Daoy (cell line): ENCODE measurements at places on chromosomes 13 and 19. TPM values are rescaled to one million over a fixed set of nuclear protein-coding genes. Genes with fewer than 3 reads are reported as not detected.

The SPTBN4 gene
- total RNA-seq = 0.15 and 1.5 TPM in 2 replicates

GRCh38 chr19:42554046-42554575, 25.8 kb upstream of the CEACAM1 start:
- no peak for DNase-seq

DNA sequence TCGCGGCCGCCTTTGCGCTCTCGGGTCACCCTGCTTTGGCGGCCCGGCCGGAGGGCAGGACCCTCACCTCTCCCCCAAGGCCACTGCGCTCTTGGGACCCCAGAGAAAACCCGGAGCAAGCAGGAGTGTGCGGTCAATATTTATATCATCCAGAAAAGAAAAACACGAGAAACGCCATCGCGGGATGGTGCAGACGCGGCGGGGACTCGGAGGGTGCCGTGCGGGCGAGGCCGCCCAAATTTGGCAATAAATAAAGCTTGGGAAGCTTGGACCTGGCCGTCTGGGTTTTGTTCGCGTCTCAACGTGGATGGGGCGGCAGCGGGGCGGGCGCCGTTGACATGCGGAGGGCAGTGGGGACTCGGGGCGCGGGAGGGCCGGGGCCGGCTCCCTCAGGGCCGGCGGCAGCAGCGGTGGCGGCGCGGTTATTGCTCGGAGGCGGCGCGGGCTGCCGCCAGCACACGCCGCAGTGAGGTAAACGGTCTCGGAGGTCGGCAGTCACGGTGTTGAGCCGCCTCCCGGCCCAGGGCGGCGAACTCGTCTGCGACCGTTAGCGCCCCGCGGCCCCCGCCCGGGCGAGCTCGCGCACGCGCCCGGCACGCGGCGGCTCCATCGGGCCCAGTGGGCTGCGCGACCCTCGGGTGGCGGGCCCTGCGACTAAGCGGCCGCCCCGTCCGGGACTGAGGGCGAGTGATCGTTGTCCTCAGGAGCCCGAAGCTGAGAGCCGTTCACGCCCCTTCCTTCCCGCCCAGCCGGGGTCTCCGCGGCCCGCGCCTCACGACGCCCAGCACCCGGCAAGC, 9.4 kb downstream of the CBARP start:
- DNase-seq = no peak

DNA sequence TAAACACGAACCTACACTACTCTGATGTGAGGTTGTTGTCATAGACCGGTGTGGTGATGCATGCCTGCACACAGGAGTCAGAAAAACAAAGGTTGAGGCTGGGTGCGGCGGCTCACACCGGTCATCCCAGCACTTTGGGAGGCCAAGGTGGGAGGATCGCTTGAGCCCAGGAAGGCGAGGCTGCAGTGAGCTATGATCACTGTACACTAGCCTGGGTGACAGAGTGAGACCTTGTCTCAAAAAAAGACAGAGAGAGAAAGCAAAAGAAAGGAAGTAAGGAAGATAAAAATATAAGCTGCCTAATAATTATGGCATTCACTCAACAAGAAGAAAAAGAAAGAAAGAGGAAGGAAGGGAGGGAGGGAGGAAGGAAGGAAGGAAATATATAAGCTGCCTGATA, 9.3 kb downstream of the GP6 start:
- DNase-seq = no peak

DNA sequence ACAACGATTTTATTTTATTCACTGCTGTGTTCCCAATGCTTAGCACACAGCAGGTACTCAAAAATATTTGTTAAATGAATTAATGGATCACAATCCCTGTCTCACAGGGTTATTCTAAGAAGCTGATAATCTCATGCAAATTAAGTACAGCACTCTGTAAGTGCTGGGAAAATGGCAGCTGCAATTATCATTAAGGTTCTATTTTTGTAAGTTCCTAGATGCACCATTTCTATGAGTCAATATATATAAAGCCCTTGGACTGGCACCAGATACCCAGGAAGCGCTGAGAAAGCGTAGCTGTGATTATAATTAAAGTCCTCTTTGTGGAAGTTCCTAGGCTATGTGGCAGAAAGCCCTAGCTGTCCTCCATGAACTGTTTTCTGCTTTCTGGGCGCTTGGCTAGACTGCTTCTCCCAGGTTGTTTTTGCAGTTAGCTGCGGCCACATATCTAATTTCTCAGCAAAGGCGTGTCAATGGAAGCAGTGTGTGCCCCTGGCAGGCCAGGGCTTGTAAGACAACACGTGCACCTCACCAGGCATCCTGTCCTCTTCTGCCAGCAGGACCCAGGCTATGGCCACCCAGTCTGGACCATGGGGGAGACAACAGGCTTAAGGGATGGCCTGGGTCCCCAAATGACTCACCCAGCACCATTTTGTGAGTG, 5.2 kb upstream of the SRRM5 start:
- DNase-seq = no peak

DNA sequence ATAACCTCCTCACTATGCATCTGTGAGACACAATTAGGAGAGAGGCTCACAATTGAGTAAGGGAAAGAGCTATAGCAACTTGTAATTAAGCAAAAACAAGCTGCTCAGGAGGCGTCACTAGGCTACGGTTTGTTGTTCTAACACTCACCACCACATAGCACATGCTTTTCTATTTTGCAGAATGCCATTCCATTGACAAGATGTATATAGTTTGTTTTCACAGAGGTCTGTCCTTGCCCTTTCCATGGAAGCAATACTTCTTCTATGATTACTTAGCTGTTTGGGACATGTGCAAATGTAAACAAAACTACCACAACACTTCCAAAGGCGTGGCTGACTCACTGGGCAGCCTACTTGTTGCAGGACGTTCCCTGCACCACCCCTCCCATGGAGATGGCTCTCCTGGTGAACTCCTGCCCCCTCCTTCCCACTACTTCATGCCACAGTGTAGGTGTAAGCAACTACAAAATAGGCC, 33.9 kb upstream of the FAM216B start:
- peak; percentile 22 for DNase-seq

- DNase-seq = peak; percentile 97
Observed at GRCh38 chr19:17747205-17748098, 3.8 kb upstream of the FCHO1 start.

- DNase-seq = no peak
Observed at GRCh38 chr13:111047326-111047725, 67.8 kb upstream of the ARHGEF7 start.

GRCh38 chr13:47794963-47795362, 206.1 kb downstream of the SUCLA2 start:
- no peak for DNase-seq
